ENCODE measurements at places on chromosomes 1 and 21.
A peak's percentile ranks its signal among the peaks of the same experiment; 100 is the strongest.

GRCh38 chr1:210407207-210407886 lies 78.6 kb downstream of the HHAT start:
- peak; percentile 63 for DNase-seq

DNA sequence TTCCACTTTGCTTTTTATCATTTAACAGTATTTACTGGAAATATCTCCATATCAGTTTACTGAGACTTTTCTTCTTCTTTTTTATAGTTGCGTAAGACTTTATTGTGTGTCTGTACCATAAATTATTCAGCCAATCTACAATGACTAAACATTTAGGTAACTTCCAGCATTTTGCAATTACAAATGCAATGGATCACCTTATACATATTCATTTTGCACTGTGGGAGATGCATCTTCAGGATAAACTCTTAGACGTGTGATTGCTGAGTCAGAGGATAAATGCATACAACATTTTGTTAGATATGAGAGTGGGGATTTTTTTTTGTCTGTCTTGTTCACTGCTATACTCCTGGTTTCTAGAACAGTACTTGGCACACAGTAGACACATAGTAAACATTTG lies 95.7 kb upstream of the GCLM start:
- no peak for DNase-seq

DNA sequence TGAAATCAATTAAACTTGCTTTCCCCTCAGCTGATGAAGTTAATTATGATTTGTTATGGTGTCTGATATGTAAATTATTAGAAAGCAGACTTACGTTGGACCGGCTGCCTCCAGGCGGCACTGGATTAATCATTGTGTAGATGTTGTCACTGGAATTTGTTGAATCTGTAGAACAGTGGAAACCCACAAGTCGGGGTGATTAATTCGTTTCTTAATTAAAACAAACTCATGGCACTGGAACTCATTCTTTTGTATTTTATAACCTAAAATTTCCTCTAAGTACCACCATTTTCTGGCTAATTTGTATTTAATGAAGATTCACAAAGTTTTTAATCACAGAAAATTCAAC lies 39.0 kb downstream of the MRPL37 start:
- no peak for DNase-seq

GRCh38 chr1:202216691-202217090 lies 23.1 kb downstream of the LGR6 start:
- no peak for DNase-seq

DNA sequence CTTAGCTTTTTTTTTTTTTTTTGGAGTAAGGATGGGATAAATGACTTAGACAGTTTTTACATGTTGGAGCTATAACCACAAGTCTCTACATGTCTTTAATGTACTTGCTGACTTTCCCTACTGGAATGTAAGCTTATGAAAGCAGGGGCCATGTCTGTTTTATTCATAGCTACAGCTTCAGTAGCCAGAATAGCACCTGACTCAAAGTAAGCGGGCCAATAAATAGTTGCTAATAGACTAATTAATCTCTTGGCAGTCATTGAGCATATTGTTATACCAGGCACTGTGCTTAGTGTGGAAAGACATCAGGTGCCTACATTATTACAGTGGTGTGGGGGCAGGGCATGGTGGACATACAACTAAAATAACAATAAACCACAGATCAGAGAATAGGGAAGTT lies 84.4 kb upstream of the HOOK1 start:
- DNase-seq: no peak

- peak; percentile 94 for DNase-seq
These were observed 11.4 kb downstream of the UBASH3A start for GRCh38 chr21:42414928-42415769.

GRCh38 chr1:184634296-184634695 lies 120.4 kb downstream of the EDEM3 start:
- no peak for DNase-seq

- DNase-seq: no peak
These were observed 14.4 kb upstream of the DIPK1A start for GRCh38 chr1:92975551-92976232.

DNA sequence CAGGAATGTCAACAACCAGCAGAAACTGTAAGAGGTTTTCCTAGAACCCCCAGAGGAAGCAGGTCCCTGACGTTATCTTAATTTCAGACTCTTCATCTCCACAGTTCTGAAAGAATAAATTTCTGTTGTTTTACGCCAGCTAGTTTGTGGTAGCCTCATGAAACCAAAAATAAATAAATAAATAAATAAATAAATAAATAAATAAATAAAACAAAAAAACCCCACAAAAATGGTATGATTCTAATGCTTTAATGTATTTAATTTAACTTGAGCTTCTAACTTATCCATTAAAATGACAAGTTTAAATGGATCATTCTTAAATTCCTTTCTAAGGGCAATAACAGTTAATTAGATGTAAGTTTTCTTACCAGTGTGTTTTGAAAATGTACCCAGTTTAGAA lies 293.8 kb upstream of the ADAMTS5 start:
- no peak for DNase-seq

GRCh38 chr1:214086945-214087344 lies 99.2 kb downstream of the PROX1 start:
- no peak for DNase-seq

All from stimulated activated CD4-positive, alpha-beta T cell treated with anti-CD3 and anti-CD28 coated beads, TNF-alpha, amount 100 ng/mL, for 24 hours (primary cell).